ENCODE measurements at places on chromosomes 13 and 19.

DNA sequence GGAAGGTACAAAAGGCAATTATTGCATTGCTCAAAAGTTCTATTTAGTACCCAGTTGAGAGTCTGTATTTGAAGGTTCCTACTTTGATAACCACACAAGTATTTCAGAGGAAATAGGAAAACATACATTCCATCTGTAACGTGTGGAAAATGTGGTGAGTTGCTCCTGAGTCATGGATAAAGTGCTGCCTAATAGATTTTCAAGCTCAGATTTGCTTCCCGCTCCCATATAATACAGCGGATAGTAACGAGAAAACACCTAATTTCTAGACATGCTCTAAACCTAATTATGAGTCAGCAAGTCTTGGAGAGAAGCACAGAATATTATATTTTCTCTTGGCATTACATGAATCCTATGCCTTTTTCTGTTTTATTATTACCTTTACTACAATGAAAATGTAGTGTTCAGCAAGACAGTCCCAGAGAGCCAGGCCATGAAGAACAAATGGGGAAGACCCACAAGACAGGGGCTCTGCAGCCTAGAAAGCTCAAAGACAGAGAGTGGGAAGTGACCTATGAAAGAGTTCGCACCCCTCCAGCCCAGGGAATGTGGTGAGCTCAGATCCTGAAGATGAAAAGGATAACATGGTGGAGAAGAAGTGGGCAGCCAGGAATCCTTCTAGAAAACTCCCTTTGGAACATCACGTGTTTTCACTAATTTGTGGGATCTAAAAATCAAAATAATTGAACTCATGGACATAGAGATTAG is 116.1 kb downstream of the STARD13 start:
- no peak for DNase-seq

GRCh38 chr13:78832461-78832860 is 173.5 kb upstream of the OBI1 start:
- no peak for DNase-seq

DNA sequence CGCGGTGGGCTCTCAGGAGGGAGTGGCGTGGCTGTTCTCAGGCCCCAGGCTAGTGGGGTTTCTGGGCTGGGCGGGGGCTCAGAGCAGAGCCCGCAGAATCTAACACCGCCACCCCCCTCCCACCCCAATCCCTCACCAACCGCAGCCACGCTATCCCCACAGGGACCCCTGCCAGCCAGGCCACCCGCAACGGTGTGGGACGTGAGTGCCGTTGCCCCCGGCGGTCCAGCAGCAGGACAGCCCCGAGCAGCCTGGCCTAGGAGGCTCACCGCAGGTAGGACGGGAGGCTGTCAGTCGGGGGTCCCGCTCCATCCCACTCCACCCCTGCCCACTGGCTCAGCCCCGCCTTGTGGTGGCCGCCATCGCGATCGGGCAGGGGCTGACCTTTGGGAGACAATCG is at the start of gene NTN5:
Gene NTN5, minus strand, starts transcription at position 24 of the 400 bp plus-strand sequence. CDS start 2,031 bp downstream, outside the sequence.
- DNase-seq: no peak

GRCh38 chr13:34161931-34162543 is 344.1 kb downstream of the RFC3 start:
- no peak for DNase-seq

- no peak for DNase-seq
These were observed 6.9 kb downstream of the ZNF784 start for GRCh38 chr19:55617426-55617825.

DNA sequence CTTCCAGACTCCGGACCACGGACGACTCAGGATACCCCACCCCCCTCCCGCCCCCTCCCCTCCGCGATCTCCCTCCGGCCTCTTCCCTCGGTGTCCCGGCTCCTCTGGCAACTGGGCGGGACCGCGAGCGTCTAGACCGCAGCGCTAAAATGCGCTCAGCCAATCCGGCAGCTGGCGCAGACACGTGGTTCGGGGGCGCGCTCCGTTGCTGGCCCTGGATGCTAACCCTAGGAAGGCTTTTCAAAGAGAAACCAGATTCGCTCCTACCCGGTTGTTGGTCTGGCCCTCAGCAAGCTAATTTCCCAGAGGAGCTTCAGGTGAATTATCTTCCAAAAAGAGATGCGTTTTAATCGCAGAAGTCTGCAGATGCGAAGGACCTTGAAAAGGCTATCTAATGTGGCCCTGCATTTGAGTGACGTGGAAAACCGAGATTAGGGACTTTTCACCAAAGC is at the start of gene DZIP1:
Gene DZIP1, minus strand, starts transcription at position 106 of the 452 bp plus-strand sequence. CDS start 2,677 bp downstream, outside the sequence.
- no peak for DNase-seq

DNA sequence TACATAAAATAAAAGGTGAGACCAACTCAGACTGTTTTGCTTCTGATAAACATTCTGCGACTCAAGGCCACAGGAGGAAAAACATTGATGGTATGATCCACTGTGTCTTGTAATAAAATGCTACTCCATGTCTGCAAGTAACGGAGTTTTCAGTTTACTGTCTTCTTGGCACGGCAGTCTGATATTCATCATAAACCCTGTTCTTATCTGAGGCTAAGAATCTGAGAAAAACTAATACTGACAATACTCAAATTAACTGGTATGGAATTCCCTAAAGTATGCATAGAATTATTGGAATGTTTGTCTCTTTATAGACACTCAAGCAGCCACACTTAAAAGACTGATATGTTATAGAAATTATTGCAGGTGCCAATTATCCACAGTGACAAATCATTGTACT is 125.5 kb downstream of the TBC1D4 start:
- no peak for DNase-seq

- peak; percentile 21 for DNase-seq
These were observed 42.9 kb downstream of the C13orf46 start for GRCh38 chr13:113930671-113931637.

DNA sequence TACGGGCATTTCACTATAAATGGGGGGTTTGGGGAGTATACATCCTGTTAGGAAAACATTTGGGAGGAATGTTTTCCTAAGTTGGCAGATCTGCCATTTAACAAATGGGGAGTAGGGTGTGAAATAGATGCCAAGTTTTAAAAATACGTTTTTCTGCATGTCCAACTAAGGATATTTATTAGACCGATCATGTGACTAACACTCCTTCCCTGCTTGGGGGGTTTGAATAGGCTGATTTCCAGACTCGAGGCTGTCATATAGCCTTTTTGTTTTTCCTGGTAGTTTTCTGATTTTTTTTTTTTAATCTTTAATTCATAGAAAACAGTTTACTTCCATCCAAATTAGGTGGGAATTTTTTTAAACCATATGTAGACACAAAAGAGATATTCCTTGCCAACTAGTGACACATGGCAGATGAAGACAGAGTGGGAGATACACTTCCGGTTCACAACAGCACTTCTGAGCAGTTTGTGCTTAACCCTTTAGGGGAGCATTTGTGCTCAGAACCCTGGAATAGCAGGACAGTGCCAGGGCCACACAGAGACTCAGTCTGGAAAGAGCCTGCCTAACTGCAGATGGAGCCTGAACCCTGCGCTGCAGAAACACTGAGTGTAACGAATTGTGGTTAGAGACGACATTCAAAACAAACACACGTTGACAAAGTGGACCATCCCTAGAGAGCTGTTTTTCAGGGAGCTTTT is 5.6 kb upstream of the GATAD2A start:
- no peak for DNase-seq

GRCh38 chr13:48232420-48233045 is 473 bp upstream of the ITM2B start:
- DNase-seq: peak; percentile 10

- DNase-seq: peak; percentile 37
These were observed 25.4 kb upstream of the GPR12 start for GRCh38 chr13:26785838-26786630.

- no peak for DNase-seq
These were observed 451.7 kb downstream of the PCDH9 start for GRCh38 chr13:66778461-66778860.

DNA sequence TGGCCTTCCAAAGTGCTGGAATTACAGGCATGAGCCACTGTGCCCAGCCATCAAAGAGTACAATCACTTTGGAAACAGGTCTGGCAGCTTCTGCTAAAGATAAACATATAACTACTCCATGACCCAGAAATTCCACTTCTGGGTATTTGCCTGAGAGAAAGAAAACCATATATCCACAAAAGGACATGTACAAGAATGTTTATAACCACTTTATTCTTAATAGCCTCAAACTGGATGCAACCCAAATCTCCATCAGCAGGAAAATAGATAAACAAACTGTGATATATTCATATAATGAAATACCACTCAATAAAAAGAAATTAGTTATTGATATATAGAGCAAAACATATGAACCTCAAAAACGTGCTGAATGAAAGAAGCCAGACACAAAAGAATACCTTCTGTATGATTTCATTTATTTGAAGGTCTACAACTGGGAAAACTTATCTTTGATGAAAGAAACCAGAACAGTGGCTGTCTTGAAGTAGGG is 40.5 kb downstream of the TEX26 start:
- DNase-seq: no peak

- DNase-seq: peak; percentile 72
These were observed 41.2 kb upstream of the KLF2 start for GRCh38 chr19:16283210-16284061.

- DNase-seq: no peak
These were observed 29.9 kb downstream of the LAIR2 start for GRCh38 chr19:54532528-54532927.

DNA sequence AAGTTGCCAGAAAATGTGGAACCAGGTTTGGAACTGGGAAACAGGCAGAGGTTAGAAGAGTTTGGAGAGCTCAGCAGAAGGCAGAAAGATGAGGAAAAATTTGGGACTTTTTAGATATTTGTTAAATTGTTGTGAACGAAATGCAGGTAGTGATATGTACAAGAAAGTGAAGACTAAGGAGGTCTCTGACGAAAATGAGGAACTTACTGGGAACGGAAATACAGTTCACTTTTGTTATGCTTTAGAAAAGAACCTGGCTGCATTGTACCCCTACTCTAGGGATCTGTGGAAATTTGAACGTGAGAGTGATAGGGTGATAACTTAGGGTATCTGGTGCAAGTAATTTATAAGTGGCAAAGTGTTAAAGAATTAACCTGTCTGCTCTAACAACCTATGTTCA is 632.4 kb downstream of the SLITRK5 start:
- DNase-seq: no peak

GRCh38 chr13:102097708-102098107 is 304.1 kb downstream of the FGF14 start:
- no peak for DNase-seq

GRCh38 chr19:54790711-54791110 is 12.7 kb upstream of the KIR2DL4 start:
- DNase-seq: no peak

GRCh38 chr13:50188696-50189095 is 173.5 kb downstream of the KCNRG start:
- no peak for DNase-seq

DNA sequence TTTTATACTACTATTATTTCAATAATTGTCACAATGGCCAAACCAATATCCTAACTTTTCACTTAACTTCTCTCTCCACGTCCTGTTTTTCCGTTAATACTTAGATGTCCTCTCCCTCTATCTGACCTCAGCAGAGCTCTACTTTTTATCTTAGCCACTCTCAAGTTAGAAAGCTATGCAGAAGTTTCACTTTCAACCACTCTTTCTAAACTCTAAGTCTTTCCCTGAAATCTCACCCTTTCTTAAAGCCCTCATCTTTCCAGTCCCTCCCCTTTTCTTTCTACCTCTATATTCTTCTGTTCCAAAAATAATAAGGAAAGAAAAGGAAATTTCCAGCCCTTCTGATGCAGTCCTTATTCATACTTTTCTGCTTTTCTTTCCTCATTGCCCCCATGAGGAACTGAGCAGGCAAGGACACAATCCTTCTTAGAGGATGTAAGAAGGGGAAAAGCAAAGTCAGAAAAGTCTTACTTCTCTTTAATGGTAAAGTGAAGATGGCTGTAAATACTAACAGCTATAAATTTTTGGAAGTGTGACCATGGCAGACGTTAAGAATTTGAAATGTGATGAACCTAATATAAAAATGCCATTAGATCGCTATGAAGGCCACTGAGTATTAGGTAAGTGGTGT is 23.0 kb downstream of the FAM216B start:
- DNase-seq: no peak

GRCh38 chr13:76094645-76095044 is 458.5 kb downstream of the LMO7 start:
- no peak for DNase-seq

DNA sequence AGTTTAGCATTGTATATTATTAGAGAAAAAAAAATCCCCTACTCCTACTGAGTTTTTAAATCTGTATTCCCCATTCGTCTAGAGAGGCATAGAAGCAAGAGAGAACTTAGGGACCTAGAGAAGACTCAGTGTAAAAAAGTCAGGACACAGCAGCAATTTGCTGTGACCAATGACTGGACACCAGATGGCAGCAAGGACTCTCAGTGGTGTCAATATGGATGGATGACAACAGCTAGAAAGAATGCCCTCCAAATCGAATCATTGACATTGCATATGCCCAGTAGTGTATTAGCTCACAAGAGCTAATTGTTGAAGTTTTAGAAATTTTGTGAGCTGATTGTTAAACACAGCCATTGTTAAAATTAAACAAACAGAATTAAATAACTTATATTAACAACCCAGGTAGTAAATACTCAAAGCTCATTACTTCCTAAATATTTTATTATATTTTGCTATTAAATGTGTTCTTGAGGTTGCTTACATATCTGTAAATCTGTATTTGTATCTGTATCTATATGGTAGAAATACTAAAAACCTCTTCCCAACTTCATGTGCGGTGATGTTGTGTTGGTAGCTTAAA is 43.9 kb downstream of the SIAH3 start:
- DNase-seq: no peak

GRCh38 chr19:10523135-10523636 is 5.9 kb upstream of the S1PR5 start:
- no peak for DNase-seq

DNA sequence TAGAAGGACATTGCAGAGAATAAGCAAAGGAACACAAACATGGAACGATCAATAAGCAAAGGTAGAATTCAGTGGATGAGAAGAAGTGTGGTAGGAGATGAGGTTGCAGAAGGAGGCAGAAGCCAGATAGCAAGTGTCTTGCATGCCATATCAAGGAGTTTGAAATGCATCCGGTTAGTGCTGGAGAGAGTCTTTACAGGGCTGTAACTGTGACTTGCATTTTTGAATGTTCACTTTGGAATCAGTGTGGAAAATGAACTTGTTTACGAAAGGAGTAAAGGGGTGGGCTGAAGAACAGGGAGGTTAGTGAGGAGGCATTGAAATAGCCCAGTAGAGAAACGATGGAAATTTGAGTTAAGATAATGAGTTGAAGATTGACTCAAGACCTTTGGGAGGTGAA is 90.7 kb upstream of the MBNL2 start:
- no peak for DNase-seq

GRCh38 chr13:41007744-41008128 is 11.4 kb downstream of the ELF1 start:
- DNase-seq: no peak

GRCh38 chr19:8377598-8377997 is 12.6 kb upstream of the RAB11B start:
- no peak for DNase-seq

GRCh38 chr19:6589711-6590257 is 1.2 kb downstream of the CD70 start:
- DNase-seq: no peak

Measured in activated CD4-positive, alpha-beta T cell treated with anti-CD3 and anti-CD28 coated beads for 24 hours (primary cell).